Right atrium auricular region (tissue), 2 donors: ENCODE measurements at places on chromosomes 2 and 18. TPM values are rescaled to one million over a fixed set of nuclear protein-coding genes. Genes with fewer than 3 reads are reported as not detected.
A peak's percentile ranks its signal among the peaks of the same experiment; 100 is the strongest.

GRCh38 chr18:74994502-74995418, 214.2 kb downstream of the PTGR3 start:
- no peak overlapping the region for H3K4me3 ChIP-seq
- no peak overlapping the region for H3K27ac ChIP-seq
- H3K36me3 ChIP-seq = no peaks in the 10 kb centered on the region
- H3K27me3 ChIP-seq = no peaks in the 10 kb centered on the region
- H3K4me1 ChIP-seq = no peaks in the 10 kb centered on the region

DNA sequence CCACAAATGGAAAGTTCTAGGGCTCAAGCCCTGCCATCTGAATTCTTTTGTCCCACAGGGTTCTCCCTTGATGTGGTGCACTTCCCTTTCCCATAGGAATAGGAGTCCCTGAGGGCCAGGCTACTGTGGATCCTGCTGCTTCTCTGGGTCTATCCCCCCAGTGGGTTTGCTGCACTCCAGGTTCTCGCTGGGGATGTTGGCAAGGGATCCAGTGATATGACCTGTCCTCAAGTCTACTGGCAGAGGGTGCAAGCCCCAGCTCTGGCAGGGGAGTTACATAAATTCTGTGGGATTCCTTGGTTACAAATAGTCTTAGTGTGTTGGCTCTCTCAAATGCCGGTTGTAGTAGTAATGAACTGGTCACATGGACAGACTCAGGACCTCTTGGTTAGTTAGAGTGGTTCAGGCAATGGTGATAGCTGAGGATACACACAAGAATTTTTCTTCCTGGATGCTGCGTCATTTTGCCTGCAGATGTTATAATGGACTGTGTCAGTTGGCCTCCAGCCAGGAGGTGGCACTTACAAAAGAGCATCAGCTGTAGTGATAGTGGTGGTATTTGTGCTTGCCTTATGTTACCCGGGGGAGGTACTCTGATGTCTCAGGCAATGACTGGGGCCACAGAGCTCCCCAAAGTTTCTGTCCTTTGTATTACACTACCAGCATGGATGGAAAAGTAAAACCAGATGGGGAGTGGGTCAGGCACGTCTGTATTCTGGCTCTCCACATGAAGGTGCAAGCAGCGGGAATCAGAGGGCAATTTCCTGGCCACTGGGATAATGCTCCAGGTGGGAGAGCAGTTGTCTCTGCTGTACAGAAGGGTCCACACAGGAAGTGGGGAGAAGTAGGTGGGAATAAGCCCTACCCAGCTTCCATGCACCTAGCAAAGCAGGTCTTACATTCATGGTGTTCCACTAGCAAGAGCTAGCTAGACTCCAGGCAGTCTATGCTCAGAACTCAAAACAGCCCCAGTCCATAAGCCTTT, 267.9 kb downstream of the SOX11 start:
- peak; percentile 28 for DNase-seq
- no peak overlapping the region for H3K4me3 ChIP-seq
- H3K4me1 ChIP-seq = no peaks in the 10 kb centered on the region

DNA sequence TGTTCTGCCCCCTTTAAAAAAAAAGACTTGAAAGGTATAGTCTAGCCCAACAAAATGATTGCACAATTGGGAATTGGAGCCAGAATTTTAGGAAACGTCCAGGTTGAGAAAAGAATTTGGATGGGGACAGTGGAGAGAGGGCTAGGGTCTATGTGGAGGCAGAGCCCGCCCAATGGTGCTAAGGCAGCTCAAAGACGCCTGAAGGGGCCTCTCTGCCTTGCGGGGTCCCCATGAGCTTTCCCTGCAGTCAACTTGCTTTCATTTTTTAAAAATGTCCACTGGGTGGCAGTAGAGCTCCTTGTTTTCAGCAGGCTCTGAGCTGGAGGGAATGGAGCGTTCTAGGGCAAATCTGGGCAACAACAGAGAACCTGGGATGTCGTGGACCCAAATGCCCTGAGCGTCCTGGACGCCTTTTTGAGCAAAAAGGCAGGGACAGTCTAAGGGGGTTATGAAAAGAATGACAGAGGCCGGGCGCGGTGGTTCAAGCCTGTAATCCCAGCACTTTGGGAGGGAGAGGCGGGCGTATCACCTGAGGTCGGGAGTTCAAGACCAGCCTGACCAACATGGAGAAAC, 40.2 kb upstream of the ITM2C start:
- H3K27ac ChIP-seq = no peak overlapping the region
- H3K4me3 ChIP-seq = peak overlapping the region; percentile 17
- H3K27me3 ChIP-seq = peaks cover 4% of the 10 kb centered on the region
- H3K4me1 ChIP-seq = peaks cover 20% of the 10 kb centered on the region
- no peak for DNase-seq
- no peaks in the 10 kb centered on the region for H3K36me3 ChIP-seq

GRCh38 chr2:46147626-46148368, 149.4 kb upstream of the EPAS1 start:
- no peak overlapping the region for H3K27ac ChIP-seq
- H3K4me3 ChIP-seq = no peak overlapping the region
- no peaks in the 10 kb centered on the region for H3K27me3 ChIP-seq
- DNase-seq = no peak
- H3K4me1 ChIP-seq = no peaks in the 10 kb centered on the region

GRCh38 chr2:20451341-20451740, 4.5 kb downstream of the RHOB start:
- H3K4me3 ChIP-seq = peak overlapping the region; percentile 95

DNA sequence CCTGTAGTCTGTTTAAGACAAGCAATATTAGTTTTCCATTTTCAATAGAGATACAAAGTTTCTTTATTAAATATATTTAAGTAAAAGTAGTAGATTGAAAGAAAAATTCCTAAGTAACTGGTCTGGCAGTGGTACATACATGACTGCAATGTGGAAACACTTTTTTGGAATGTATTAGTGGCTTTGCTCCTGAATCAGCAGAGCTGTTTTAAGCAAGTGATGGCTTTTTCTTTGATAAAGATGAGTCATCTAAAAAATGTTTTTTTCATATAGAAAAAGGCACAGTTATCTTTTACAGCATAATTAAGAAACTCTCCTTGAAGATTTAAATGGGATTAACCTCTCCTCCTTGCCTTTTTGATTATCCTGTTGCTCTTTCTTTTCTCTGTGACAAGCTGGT, 34.9 kb downstream of the KDM3A start:
- no peak for DNase-seq
- H3K4me1 ChIP-seq = no peaks in the 10 kb centered on the region
- no peak overlapping the region for H3K27ac ChIP-seq

- H3K36me3 ChIP-seq = peaks cover 7% of the 10 kb centered on the region
- H3K27ac ChIP-seq = no peak overlapping the region
- no peaks in the 10 kb centered on the region for H3K27me3 ChIP-seq
- DNase-seq = no peak
- no peaks in the 10 kb centered on the region for H3K4me1 ChIP-seq
Measured at GRCh38 chr2:240733803-240734495, 42.3 kb downstream of the AQP12A start.

DNA sequence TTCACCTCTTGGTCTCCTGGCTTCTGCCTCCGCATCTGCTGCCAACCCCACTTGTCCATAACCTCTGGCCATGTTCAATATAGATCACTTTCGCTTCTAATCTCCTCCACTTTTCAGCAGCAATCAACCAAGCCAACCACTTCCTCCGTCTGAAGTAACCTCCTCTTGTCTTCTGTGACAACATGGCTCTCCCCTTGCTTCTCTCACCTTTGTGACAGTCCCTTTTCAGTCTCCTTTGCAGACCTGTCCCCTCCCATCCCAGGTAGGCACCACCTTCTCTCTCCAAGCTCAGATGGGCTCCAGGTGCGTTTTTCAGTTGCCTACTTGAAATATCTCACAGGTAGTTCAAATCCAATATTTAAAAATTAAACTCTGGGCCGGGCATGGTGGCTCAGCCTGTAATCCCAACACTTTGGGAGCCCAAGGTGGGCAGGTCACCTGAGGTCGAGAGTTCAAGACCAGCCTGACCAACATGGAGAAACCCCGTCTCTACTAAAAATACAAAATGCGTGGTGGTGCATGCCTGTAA, 4.7 kb upstream of the PSD4 start:
- no peaks in the 10 kb centered on the region for H3K36me3 ChIP-seq
- no peak overlapping the region for H3K4me3 ChIP-seq
- H3K27me3 ChIP-seq = no peaks in the 10 kb centered on the region
- no peaks in the 10 kb centered on the region for H3K4me1 ChIP-seq
- H3K27ac ChIP-seq = no peak overlapping the region

- H3K4me3 ChIP-seq = no peak overlapping the region
- H3K27me3 ChIP-seq = no peaks in the 10 kb centered on the region
- no peak overlapping the region for H3K27ac ChIP-seq
- H3K4me1 ChIP-seq = no peaks in the 10 kb centered on the region
Measured at GRCh38 chr18:33210575-33211189, 229.8 kb downstream of the CCDC178 start.

DNA sequence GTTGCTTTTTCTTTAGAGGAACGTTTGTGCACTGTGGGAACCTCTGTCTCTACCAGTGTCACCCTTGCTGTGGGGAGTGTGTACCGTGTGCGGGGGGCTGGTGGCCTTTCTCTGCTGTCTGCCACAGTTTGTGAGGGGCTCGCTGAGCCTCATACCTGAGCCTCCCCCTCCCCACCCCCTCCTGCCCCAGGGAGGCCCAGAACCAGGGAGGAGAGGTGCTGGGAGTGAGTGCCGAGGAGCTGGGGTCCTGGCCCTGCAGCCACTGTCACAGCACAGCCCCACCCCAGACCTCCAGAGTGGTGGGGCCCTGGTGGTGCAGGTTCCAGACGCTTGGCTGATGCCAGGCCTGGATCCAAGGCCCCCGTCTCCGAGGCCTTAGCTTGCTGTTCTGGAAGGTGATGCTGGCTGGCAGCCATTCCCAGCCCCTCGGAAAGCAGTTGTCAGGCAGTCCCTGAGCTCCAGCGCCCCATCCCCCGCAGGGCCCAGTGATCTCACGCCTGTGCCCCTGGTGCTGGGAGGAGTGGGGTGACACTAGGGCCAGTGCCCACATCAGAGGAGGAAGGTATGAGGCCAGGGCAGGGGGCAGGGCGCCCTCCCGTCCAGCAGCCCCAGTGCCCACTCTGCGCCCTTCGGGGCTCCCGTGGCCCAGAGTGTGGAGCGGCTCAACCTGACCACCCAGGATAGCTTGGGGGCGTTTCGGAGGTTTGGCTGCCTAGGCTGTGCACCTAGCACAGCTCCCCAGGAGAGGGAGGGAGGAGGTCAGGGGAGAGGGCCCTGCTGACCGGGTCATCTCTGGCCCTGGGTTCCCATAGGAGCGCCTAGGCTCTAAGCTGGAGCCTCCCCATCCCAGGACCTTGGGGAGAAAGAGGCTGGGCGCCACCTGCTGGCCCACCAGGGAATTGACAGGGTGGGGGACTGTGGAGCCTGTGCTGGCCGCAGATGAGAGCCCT, 53.0 kb upstream of the ALPP start:
- no peak for DNase-seq
- H3K4me1 ChIP-seq = peaks cover under 1% of the 10 kb centered on the region
- no peaks in the 10 kb centered on the region for H3K36me3 ChIP-seq
- no peak overlapping the region for H3K27ac ChIP-seq

GRCh38 chr18:56870982-56871381, 219.8 kb downstream of the WDR7 start:
- H3K36me3 ChIP-seq = no peaks in the 10 kb centered on the region
- H3K4me1 ChIP-seq = no peaks in the 10 kb centered on the region
- no peak overlapping the region for H3K4me3 ChIP-seq
- H3K27me3 ChIP-seq = no peaks in the 10 kb centered on the region
- no peak overlapping the region for H3K27ac ChIP-seq
- no peak for DNase-seq

GRCh38 chr18:1047406-1047805, 142.7 kb downstream of the ADCYAP1 start:
- no peaks in the 10 kb centered on the region for H3K27me3 ChIP-seq
- H3K4me1 ChIP-seq = no peaks in the 10 kb centered on the region
- no peaks in the 10 kb centered on the region for H3K36me3 ChIP-seq
- no peak for DNase-seq
- no peak overlapping the region for H3K4me3 ChIP-seq

DNA sequence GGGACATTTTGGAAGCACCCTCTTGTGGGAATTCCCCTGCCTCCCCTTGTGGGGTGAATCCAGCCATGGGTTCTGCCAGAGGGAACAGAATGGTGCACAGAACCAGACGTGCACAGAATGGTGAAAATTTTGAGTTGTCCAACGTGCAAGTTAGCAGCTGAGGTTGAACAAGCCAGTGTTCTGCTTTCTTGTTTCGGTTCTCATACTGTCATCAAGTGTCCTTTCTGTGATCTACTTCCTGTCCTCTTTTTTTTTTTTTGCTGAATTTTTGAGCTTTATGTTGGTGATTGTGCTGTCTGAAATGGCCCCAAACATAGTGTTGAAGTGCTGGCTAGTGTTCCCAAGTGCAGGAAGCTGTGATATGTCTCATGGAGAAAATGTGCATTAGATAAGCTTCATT, 21.5 kb upstream of the REEP1 start:
- no peak overlapping the region for H3K27ac ChIP-seq
- H3K4me3 ChIP-seq = no peak overlapping the region
- no peaks in the 10 kb centered on the region for H3K27me3 ChIP-seq
- no peak for DNase-seq
- H3K36me3 ChIP-seq = no peaks in the 10 kb centered on the region

RPRM gene
- 1.1 TPM for total RNA-seq

DNA sequence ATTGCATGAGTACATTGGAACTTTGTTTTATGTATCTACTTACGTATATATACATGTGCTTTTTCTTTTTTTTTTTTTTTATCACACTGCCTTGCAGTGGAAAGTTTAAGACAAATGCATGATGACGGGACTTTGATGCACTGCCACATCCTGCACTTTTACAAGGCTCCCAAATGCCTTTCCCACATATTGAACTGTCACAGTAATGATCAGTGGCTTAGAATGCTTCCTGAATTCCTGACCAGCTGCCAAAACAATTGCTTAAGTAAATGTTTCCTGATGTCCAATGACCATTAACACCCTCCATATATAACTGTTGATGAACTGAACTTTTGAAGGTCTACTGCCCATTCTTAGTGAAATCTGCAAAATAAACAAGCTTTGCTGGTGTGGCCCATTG, 60.2 kb downstream of the LYPD6B start:
- no peaks in the 10 kb centered on the region for H3K36me3 ChIP-seq
- no peak overlapping the region for H3K4me3 ChIP-seq
- H3K4me1 ChIP-seq = no peaks in the 10 kb centered on the region
- DNase-seq = no peak

- no peak overlapping the region for H3K4me3 ChIP-seq
- no peak overlapping the region for H3K27ac ChIP-seq
- DNase-seq = no peak
- no peaks in the 10 kb centered on the region for H3K27me3 ChIP-seq
Measured at GRCh38 chr2:83887757-83888156, 571.3 kb downstream of the SUCLG1 start.

GRCh38 chr2:102119255-102119654, 23.3 kb upstream of the IL1R1 start:
- H3K36me3 ChIP-seq = no peaks in the 10 kb centered on the region
- DNase-seq = no peak
- H3K27ac ChIP-seq = no peak overlapping the region
- H3K4me3 ChIP-seq = no peak overlapping the region

GRCh38 chr2:169717691-169718063, 16.0 kb upstream of the KLHL23 start:
- H3K4me1 ChIP-seq = peaks cover 20% of the 10 kb centered on the region
- no peaks in the 10 kb centered on the region for H3K36me3 ChIP-seq
- no peak overlapping the region for H3K27ac ChIP-seq
- DNase-seq = no peak

FLACC1 gene
- 7.5 TPM for total RNA-seq

SMAD7 gene
- 98.1 TPM for total RNA-seq
